ENCODE measurements at places on chromosomes 3 and 15.

- DNase-seq = no peak
These were observed 271.0 kb downstream of the PDZRN3 start for GRCh38 chr3:73353649-73354217.

DNA sequence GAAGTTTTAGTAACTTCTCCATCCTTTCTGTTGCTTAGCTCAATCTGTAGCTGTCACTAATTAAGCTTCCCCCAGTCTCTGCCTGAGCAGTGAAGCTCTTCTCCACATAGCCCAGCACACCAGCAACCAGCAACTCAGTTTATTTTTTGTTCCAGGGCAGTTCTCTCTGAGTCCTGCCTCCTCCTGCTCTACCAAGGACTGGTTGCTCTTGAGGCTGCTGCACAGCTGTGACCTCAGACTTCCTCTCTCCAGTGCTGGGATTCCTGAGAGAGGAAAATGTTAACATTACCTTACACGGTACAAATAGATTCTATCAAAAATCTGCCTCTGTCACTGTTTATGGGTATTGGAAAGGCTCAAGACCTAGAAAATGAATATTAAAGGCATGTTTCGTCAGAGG lies 294.7 kb downstream of the OXSM start:
- DNase-seq = no peak

GRCh38 chr3:102471491-102471890 lies 36.7 kb downstream of the ZPLD1 start:
- DNase-seq = no peak

DNA sequence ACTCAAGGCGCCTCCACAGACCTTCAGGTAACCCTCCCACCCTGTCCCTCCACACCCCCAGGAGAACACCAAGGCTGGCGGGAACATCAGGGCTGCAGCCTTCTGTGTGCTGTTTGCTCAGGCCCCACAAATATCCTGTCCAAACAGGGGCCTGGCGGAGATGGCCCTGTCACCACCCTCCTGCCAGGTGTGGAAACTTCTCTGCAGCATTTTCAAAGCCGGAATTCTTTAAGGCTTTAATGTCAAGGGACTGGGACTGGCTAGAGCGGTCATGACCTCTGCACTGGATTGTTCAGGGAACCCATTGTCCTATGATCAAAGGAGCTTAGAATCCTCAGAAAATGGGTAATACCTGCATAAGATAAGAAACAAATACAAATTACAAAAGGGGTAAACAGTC lies 46.6 kb downstream of the FBLN2 start:
- no peak for DNase-seq

DNA sequence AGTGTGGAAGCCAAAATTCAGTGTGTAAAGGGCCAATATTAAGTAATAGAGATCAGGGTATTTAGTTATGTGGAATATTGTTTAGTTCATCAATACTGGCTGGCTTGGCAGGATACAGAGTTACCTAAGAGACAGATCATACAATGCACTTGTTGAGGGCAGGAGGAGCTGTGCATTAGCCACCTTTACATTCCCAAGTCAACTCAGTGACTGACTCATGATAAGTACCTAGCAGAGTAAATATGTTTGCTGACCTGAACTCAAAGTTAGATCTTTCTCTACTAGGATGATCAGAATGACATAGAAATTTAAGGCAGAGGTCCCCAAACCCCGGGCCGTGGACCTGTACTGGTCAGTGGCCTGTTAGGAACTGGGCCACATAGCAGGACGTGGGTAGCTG lies 3.5 kb upstream of the ABHD17C start:
- DNase-seq = no peak

DNA sequence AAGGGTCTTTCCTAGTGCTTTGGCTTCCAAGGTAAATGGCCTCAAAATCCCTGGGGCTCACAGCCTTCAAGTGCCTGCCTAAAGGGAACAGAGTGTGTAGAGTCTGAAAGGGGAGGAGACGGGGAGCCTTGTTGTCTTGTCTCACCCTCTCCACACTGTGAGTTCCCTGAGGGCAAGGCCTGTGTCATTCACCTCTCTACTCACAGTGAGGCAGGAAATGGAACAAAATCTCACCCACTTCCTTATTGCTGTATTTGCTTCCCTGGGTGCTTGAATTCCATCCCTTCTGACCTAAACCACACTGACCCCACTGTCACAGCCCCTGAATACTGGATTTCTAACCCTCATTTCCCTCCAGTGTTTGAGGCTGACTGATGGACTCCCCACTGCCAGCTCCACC lies 197.5 kb downstream of the EPHB1 start:
- no peak for DNase-seq

DNA sequence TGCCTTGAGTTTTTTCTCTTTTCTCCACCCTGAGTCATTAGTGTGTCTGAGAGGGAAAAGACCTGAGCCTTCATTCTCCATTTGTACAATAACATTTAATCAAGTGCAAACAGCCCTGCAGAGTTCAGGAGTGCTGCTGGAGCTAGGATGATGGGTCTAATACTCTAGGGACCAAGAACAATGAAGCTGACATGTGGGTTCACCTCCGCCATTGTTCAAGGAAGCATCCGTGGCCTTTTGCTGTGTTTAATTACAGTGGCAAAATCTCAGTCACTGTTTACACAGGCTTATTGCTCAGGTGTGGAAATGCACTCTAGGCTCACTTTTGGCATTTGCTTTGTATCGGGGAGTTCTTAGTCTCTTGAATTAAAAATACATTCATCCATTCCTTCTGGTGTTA lies 259.6 kb downstream of the LRTM1 start:
- no peak for DNase-seq

DNA sequence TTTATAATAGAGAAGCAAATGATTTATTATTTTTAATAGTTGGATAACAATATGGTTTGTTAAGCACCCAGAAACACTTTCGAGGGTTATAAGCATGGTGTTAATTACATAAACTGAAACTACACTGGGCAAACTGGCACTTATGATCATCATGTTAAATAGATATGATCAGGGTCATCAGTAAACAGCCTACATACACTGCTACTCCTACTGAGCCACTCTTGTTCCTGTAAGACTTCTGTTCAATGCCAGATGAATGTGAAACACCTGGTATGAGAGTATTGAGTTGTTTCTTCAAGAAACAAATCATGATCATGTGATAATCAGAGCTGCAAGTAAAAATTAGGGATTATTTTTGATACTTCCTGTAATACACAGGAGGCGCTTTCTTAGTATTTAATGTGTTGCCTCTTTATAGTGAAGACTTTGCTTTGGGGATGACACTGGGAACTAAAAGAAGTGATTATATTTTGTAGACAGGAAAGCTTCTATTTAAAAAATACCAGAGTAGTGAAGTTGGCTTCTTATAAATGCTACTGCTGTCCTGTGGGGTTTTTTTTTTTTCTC lies 32.3 kb upstream of the UTS2B start:
- no peak for DNase-seq

DNA sequence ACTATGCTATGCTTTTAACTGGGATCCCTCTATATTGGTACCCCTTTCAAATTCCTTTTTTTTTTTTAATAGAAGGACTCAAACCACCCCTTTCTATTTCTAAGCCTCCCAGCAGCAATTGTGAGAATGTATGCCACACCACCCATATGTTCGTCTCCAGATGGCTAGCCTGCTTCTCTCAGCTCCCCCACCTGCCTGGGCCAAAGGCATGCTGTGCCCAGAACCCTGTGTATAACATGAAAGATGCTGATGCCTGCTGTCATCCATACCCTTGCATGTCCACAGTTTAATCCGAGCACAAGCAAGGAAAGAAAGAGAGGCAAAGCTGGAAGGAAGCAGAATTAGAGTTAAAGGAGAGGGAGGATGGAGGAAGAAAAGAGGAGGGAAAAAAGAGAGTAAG lies 159.5 kb upstream of the CNTN6 start:
- DNase-seq = no peak

DNA sequence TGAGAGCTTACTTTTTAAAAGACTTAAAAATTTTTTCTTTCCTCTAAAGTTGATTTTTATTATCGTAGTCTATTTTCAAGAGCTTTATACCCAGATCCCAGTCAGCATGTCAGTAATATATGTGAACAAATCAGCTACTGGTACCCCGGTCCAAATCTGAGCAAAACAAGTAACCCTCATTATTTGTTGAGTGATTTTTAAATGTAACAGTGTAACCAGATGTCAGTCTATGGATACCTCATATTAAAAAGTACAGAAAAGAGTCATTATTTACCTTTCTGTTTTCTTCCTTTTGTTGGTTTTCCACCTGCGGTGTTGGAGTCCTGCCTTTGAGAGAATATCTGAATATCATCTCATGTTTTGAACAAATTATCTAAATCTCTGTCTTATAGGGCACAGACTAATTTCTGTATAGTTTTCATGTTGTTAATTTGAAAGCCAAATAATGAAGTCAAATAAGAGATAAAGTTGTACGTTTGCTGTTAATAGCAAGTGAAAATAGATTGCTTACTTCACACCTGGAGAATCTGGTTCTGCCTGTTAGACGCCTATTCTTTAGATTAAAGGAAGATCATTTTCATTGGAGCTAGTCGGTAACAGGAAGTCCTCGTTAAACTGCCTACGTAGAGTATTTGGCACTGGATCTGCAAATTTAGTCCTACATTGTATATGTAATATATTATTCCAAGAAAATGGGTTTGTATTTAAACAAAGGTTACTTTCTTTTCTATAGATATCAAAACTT lies at the start of gene STX19:
STX19 (minus strand) TSS at position 505 of the 745 bp plus-strand sequence. CDS start 13,328 bp downstream, outside the sequence.
- no peak for DNase-seq

- no peak for DNase-seq
These were observed 20.0 kb upstream of the BCL2A1 start for GRCh38 chr15:79990997-79991334.

GRCh38 chr3:129463716-129464115 lies 23.7 kb downstream of the IFT122 start:
- DNase-seq = no peak

GRCh38 chr15:101510212-101511197 lies 21.0 kb upstream of the PCSK6 start:
- no peak for DNase-seq
